ENCODE measurements at places on chromosomes 4 and X. TPM values are rescaled to one million over a fixed set of nuclear protein-coding genes. Genes with fewer than 3 reads are reported as not detected.

DNA sequence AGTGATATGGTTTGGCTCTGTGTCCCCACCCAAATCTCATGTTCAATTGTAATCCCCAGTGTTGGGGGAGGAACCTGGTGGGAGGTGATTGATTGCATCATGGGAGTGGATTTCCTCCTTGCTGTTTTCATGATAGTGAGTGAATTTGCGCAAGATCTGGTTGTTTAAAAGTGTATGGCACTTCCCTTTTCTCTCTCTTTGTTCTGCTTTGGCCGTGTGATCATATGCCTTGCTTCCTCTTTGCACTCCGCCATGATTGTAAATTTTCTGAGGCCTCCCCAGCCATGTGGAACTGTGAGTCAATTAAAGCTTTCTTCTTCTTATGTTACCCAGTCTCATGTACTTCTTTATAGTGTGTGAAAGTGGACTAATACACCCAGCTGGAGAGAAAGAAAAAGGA lies 113.0 kb upstream of the AADAT start:
- no peak for DNase-seq

GRCh38 chrX:107549504-107549903 lies 78.8 kb upstream of the PRPS1 start:
- no peak for DNase-seq

DNA sequence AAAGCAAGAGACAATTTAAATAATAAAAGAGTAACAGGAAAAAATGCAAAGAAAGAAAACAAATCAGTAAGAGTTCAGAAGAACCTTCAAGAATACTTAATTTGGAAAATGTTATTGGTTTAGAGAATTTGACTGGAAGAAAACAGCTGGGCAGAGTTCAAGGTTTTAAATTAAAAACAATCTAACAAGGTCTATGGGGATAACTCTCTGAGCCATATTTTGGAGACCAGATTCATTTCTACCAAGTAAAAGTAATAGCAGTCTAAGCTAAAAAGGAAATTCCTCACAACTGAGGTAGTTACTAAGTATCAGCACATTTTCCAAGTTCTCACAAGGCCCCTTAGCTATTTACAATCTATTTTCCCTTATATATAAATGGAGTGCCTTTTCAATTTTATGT lies 82.4 kb upstream of the TFDP3 start:
- DNase-seq: no peak

DNA sequence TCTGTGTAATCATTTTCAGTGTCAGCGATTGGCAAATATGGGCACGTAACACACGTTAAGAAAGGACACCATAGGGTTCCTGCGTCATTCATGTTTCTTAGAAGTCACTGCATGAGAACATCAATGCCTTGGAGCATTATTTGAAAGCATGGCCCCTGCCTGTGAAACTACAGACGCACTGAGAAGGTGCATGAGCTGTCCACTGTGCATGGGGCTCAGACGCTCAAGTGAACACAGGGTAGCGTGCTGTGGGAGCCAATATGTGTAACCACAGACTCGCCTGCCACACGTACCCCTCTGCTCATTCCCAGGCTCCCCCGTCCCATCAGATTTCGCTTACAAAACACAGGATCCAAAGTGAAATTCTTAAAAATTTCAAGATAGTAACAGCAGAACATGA lies 6.5 kb downstream of the PPP2R2C start:
- no peak for DNase-seq

GRCh38 chr4:154503598-154503997 lies 12.0 kb upstream of the DCHS2 start:
- no peak for DNase-seq

DNA sequence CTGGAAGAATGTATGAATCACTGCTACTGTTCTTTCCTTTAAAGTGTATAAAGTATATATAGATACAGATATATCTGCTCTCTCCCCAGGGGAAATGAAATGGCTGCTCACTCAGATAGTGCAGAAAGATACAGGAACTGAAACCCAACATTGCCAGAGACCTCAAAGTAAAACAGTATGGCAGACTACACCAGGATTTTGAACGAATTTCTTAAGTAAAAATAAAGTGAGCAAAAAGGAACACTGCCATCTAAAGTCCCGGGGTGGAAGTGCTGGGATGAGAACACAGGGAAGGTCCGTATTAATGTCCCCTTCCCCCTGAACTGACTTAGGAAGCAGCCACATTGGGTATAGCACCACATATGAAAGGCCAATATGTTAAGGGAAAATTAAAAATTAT lies 93.4 kb downstream of the TMA16 start:
- no peak for DNase-seq

GRCh38 chrX:135974279-135974856 lies 580 bp upstream of the MMGT1 start:
- DNase-seq: no peak

DNA sequence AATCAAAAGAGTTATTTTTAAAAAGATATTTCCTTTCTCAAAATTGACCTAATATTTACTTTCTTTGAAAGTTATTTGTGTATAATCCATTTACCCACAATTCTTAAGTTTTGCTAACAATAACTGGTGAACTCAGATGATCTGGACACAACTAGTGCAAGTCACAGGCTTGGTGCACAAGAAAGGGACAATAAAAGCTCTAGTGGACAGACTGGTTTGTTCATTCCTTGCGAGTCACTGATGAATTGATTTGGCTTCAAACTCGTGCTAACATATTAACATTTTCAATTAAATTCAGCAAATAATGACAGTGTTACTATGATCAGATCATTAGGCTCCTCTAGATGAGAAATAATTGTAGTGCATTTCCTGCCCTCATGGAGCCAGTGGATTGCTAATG lies 169.2 kb downstream of the BMPR1B start:
- no peak for DNase-seq

- DNase-seq: no peak
These were observed 12.1 kb upstream of the OPN1LW start for GRCh38 chrX:154131955-154132354.

DNA sequence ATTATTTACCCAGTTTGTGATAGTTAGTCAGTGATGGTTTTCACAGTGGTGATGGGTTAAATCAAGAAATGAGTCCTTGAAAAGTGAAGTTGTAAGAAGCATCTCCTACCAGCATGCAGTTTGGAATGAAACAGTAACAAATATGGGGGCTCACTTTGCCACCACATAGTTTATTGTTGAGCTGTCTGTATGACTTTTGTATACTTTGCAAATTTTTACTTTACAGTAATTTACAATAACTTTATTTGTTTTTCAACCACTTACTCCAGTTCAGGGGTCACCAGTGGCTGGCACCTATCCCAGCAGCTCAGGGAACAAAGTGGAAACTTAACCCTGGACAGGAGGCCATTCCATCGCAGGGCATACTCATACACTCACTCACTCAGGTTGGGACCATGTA lies 64.5 kb upstream of the ANKRD50 start:
- no peak for DNase-seq

GRCh38 chr4:186948361-186949242 lies 224.9 kb upstream of the FAT1 start:
- DNase-seq: no peak

DNA sequence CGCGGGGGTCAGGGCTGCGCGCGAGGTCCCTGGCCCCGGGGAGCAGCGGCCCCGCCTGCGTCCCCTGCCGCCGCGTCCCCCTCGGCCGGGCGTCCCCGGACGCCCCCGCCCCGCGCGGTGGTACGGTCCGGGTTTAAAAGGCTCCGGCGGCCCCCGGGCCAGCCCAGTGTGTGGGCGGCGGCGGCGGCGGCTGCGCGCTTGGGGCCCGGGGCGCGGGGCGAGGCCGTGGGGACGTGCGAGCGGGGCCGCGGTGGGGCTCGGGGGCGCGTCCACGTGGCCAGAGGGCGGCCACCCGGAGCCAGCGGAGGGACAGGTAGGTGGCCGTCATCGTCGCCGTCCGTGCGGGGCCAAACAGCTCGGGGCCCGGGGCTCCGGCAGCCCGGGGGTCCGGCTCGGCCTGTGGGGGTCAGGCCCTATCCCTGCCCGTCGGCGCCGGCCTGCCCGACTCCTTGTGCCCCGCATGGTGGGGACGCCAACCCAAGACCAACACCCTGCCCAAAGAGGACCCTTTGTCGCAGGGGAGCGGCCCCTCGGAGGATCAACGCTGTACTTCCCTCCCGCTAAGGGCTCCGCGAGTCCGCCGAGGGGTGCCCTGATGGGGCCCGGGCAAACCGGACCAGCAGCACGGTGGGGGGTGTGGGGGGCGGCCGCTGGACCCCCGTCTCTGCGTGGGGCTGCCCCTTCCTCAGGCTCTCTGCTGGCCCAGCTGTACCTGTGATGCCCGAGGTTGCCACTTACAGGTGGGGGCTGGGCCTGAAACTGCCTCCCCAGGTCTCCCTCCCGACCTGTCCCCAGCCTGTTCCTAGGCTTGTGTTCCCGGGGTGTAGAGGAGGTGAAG lies at the start of gene PLXNA3:
Gene PLXNA3 (plus strand): TSS at position 166 of the 838 bp plus-strand sequence. CDS start 1,903 bp downstream, outside the sequence.
- DNase-seq: no peak

DNA sequence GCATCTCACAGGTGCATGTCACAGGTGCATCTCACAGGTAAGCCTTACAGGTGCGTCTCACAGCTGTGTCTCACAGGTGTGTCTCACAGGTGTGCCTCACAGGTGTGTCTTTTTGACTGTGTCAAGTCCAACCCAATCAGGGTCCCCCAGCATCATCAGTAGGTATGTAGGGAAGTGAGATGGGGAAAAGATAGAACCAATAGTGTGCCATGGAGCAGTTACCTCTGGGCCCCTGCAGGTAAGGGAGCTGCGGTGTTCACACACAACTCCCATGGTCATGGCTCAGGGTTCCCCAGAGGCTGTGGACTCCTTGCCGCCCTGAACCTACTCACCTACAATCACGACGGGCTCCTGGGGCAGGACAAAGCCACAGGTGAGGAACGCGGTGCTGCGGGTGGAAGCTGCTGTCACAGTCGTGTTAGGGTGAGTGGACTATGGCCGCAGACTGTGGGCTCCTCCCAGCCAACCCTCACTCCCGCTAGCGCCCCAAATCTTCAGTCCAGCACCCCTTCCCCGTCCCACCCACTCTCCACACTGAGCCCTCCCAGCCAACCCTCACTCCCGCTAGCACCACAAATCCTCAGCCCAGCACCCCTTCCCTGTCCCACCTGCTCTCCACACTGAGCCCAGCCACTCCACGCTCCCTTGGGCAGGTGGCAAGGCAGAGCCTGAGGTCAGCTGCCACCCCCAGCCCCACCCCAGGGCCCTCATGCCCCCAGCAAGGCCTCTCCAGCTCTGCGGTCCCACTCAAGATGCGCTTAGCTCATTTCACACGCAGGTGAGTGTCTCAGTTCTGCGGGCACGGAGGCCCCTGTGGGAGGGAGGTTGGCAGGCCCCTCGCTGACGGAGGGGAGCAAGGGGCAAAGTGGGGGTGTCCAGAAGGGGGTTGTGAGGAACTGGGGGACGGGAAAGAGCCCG lies 2.1 kb upstream of the PDE6B start:
- no peak for DNase-seq

DNA sequence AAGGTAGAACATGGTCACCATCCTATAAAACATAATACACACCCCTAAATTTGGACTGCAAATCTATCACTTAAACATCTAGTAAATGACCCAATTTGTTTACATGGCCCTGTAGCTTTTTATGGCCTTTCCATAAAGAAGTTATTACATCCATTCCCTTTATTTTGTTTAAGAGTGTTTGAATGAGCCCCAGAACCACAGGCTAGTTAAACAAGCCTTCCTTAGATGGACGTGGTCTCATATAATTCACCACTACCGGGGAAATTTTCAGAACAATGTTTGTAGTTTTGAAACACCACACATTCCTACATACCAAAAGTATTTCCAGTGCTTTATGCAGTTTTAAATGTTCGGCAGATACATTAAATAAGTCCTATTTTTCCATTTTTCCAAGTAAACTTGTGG lies 12.3 kb downstream of the PDGFC start:
- DNase-seq: no peak

- no peak for DNase-seq
These were observed 217.6 kb downstream of the ZNF674 start for GRCh38 chrX:46327566-46328115.

GRCh38 chrX:29890646-29891200 lies 324.6 kb upstream of the MAGEB2 start:
- DNase-seq: no peak

DNA sequence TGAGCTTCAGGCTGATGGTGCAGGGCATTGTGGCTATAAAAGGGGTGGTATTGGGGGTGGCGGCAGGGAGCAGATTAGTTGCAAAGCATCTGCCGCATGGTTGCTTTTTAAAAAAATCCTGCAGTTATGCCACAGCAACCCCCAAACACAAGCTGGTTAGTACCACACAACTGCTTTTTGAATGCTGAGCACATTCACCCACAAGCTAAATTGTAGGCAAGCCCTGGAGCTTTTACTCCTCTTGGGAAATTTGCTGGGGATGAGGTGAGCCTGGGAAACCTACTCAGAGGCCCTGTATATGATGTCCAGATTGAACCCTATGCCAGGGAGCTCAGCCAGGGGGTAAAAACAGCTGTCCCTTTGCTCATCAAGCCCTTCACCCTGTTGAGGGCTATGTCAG lies 33.8 kb upstream of the TRIM2 start:
- no peak for DNase-seq

ZNF674 gene
- polyA plus RNA-seq: 1.7 TPM

MAGEB6B gene
- polyA plus RNA-seq: not detected

BEX1 gene
- polyA plus RNA-seq: 5.7 TPM

GAGE12H gene
- not detected for polyA plus RNA-seq

GJB1 gene
- polyA plus RNA-seq: 0.34 TPM

FHIP1A gene
- 1.2 TPM for polyA plus RNA-seq

BMX gene
- 3.3 TPM for polyA plus RNA-seq

DNAJB14 gene
- 23.6 TPM for polyA plus RNA-seq

UGT2B10 gene
- 0.09 TPM for polyA plus RNA-seq

PASD1 gene
- polyA plus RNA-seq: not detected

All from urinary bladder (tissue), 4 donors.